Stimulated activated naive B cell treated with anti-CD40 and anti-IgM and Interleukin-4, amounts not matched to agents 10 μg/mL and 1 μg/mL and 100 μg/mL, for 72 hours (primary cell): ENCODE measurements at places on chromosomes 12 and 14.
A peak's percentile ranks its signal among the peaks of the same experiment; 100 is the strongest.

DNA sequence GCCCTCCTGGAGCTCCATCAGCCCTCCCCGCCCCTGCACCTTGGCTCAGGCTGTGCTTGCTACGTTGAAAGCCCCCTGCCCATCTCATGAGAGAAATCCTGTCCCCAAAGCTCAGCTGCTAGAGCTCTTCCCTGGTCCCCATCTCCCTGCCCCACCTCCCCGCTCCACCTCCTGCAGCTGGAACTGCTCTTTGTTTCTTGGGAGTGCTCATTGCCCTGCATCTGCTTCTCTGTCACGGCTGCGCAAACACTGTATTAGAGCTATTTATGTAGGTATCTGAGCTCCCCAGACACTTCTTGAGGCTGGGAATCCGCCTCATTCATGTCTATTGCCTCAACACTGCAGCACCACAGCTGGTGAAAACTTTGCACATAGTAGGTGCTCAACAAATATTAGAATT, 32.8 kb upstream of the PRIMA1 start:
- H3K27me3 ChIP-seq, result peaks cover 24% of the 10 kb centered on the region
- no peak overlapping the region for H3K27ac ChIP-seq

GRCh38 chr12:105813201-105813600, 325.6 kb downstream of the NUAK1 start:
- no peak overlapping the region for H3K4me3 ChIP-seq
- no peaks in the 10 kb centered on the region for H3K4me1 ChIP-seq
- H3K36me3 ChIP-seq, result no peaks in the 10 kb centered on the region
- DNase-seq, result no peak
- H3K27me3 ChIP-seq, result no peaks in the 10 kb centered on the region

DNA sequence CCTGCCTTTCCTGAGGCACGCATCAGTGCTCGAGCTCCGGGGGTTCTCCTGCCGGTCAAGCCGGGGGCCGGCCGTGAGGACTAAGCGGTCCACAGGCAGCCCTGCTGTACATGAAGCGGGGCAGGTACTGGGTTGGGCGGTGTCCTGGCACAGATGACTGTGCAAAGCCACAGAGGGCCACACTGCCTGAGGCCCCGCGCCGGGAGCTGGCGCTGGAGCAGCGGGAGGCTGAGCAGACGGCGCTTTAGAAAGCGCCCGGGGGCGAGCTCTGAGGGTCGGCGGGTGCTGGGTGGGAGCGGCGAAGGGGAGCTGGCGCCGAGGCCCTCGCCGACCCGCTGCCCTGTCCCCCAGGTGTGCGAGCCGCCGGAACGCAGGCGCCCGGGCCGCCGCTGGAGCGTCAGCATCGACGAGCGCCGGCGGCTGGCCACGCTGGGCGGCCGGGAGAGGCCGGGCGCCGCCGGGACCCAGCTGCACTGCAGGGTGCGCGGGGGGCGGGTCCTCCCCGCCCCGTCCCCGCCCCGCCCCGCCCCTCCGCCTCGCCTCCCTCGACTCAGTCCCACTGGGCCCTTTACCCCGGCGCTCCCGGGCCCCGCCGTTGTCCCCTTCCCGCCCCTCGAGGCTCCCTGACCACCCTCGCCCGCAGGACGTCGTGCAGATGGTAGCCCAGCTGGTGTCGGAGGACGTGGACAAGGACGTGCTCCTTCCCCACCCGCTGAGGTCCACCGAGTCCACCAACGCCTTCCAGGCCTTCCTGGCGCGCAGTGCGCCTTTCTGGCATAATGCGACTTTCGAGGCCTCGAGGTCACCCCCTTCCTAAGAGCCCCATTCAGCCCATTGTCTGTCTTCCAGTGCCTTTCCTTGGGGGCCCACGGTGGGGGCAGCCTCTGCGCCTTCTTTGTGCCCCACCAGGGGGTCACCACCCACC, 8.3 kb upstream of the MTA1 start:
- no peak for DNase-seq
- peaks cover 20% of the 10 kb centered on the region for H3K4me1 ChIP-seq
- H3K4me3 ChIP-seq, result peak overlapping the region; percentile 67
- H3K27me3 ChIP-seq, result peaks cover 9% of the 10 kb centered on the region
- peak overlapping the region; percentile 56 for H3K27ac ChIP-seq

- DNase-seq, result no peak
- no peak overlapping the region for H3K27ac ChIP-seq
- no peak overlapping the region for H3K4me3 ChIP-seq
- no peaks in the 10 kb centered on the region for H3K4me1 ChIP-seq
- H3K36me3 ChIP-seq, result no peaks in the 10 kb centered on the region
Observed at GRCh38 chr12:115440438-115440837, 756.5 kb upstream of the TBX3 start.

DNA sequence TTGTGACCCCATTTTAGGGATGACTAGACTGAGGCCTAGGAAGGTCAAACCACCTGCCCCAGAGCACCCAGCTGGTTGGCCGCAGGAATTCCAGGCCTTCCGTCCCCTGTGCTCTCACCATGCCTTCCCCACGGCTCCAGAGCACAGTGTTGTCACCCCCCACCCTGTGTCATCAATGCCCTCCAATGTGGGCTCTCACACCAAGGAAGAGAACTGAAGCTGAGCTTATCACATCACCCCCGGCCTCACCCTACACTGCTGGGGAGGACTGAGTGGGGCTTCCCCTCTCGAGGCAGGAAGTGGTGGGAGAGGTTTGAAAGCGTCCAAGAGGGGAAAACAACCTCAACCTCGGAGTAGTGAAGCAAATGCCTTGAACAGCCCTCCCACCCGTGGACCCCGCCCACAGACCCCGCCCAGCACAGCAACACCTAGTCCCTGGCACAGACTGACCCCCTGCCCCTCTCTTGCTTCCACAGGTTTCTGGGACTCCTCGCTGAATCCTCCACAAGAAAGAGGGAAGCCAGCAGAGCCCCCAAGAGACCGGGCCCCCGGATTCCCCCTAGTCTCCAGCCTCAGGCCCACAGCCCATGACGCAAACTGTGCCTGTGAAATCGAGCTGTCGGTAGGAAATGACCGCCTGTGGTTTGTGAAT, 97.2 kb downstream of the LGMN start:
- H3K4me1 ChIP-seq, result peaks cover 60% of the 10 kb centered on the region
- peaks cover 40% of the 10 kb centered on the region for H3K36me3 ChIP-seq
- DNase-seq, result peak; percentile 92
- H3K27me3 ChIP-seq, result no peaks in the 10 kb centered on the region
- peak overlapping the region; percentile 99 for H3K4me3 ChIP-seq
- peak overlapping the region; percentile 98 for H3K27ac ChIP-seq

- H3K4me3 ChIP-seq, result no peak overlapping the region
- H3K4me1 ChIP-seq, result no peaks in the 10 kb centered on the region
- no peak overlapping the region for H3K27ac ChIP-seq
- H3K27me3 ChIP-seq, result no peaks in the 10 kb centered on the region
- H3K36me3 ChIP-seq, result no peaks in the 10 kb centered on the region
- no peak for DNase-seq
Observed at GRCh38 chr14:19800282-19801117, 3.1 kb upstream of the OR4N2 start.

DNA sequence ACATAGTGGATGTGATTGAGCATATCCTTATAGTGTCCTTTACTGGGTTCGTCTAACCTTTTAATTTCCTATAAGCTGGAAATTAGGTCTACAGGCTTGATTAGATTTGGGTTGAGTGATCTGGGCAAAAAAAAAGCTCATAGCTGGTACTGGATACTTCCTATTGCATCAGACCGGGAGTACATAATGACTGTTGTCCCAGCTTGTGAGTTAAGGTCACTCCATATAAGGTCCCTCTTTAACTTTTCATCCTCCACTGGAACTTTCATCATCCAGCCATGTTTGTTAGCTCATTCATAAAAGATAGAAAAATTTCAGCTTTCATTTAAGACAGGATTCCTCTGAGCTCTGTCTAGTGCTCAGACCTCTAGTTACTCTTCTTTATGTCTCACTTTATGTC, 80.8 kb downstream of the C14orf132 start:
- H3K4me3 ChIP-seq, result no peak overlapping the region
- DNase-seq, result no peak
- H3K36me3 ChIP-seq, result no peaks in the 10 kb centered on the region
- H3K4me1 ChIP-seq, result peaks cover 14% of the 10 kb centered on the region
- peaks cover 10% of the 10 kb centered on the region for H3K27me3 ChIP-seq

- no peaks in the 10 kb centered on the region for H3K4me1 ChIP-seq
- no peaks in the 10 kb centered on the region for H3K27me3 ChIP-seq
- no peak overlapping the region for H3K4me3 ChIP-seq
- H3K27ac ChIP-seq, result no peak overlapping the region
- no peak for DNase-seq
Observed at GRCh38 chr14:87171141-87171540, 821.8 kb downstream of the GALC start.

DNA sequence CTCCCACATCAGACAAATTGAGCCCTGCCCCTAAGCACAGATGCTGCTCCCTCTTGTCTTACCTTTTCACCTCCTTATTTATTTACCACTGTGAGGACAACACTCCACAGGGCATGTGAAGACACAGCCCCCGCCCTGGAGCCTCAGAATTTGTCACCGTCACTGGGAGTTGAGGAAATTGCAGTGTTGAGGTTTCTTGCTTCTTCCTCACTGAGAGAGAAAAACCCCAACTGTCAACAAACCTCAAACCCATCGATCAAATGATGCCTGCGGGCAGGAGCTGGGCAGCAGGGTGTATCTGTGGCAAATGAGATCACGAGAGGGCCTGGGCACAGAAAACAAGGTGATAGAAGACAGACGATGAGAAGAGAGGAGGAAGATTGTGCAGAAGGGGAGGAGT, 30.5 kb upstream of the PLEKHG3 start:
- H3K27ac ChIP-seq, result no peak overlapping the region
- peaks cover 3% of the 10 kb centered on the region for H3K4me1 ChIP-seq
- no peak overlapping the region for H3K4me3 ChIP-seq
- peaks cover 15% of the 10 kb centered on the region for H3K27me3 ChIP-seq

GRCh38 chr12:49985981-49986380, 13.2 kb downstream of the AQP6 start:
- no peak overlapping the region for H3K27ac ChIP-seq
- no peaks in the 10 kb centered on the region for H3K27me3 ChIP-seq
- peaks cover 3% of the 10 kb centered on the region for H3K4me1 ChIP-seq
- H3K36me3 ChIP-seq, result peaks cover 17% of the 10 kb centered on the region

- peaks cover 5% of the 10 kb centered on the region for H3K27me3 ChIP-seq
- H3K27ac ChIP-seq, result no peak overlapping the region
- peaks cover 5% of the 10 kb centered on the region for H3K4me1 ChIP-seq
- H3K36me3 ChIP-seq, result no peaks in the 10 kb centered on the region
- DNase-seq, result no peak
Observed at GRCh38 chr12:91566328-91567099, 383.9 kb upstream of the DCN start.

DNA sequence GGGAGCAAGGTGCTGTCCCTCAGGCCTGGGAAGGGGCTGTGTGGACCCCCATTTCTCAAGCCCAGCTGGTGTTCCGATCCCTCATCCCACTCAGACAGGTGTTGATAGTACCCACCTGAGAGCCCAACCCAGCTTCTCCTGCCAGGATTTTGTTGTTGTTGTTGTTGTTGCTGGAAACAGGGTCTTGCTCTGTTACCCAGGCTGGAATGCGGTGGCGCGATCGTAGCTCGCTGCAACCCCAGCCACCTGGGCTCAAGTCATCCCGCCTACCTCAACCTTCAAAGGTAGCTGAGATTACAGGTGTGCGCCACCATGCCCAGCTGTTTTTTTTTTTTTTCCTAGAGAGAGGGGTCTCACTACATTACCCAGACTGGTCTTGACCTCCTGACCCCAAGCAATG, 209.9 kb downstream of the PHETA1 start:
- no peaks in the 10 kb centered on the region for H3K4me1 ChIP-seq
- peaks cover 48% of the 10 kb centered on the region for H3K27me3 ChIP-seq
- no peak overlapping the region for H3K4me3 ChIP-seq

GRCh38 chr12:130710733-130711080, 5.4 kb downstream of the RIMBP2 start:
- peaks cover 17% of the 10 kb centered on the region for H3K4me1 ChIP-seq
- H3K4me3 ChIP-seq, result no peak overlapping the region
- no peaks in the 10 kb centered on the region for H3K36me3 ChIP-seq
- H3K27me3 ChIP-seq, result peaks cover 50% of the 10 kb centered on the region
- DNase-seq, result no peak

GRCh38 chr12:114662512-114663177, 21.3 kb downstream of the TBX3 start:
- H3K36me3 ChIP-seq, result no peaks in the 10 kb centered on the region
- no peak overlapping the region for H3K4me3 ChIP-seq
- H3K27me3 ChIP-seq, result peaks cover 73% of the 10 kb centered on the region

DNA sequence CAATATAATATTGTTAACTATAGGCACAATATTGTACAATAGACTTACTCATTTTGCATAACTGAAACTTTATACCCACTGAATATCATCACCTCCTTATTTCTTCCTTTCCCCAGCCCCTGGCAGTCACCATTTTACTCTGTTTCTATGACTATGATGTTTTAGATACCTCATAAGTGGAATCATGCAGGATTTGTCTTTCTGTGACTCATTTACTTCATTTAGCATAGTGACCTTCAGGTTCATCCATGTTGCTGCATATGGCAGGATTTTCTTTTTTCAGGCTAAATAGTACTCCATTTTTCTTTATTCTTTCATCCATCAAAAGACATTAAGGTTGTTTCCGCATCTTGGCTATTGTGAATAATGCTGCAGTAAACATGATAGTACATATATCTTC, 18.9 kb downstream of the USP15 start:
- peaks cover 28% of the 10 kb centered on the region for H3K36me3 ChIP-seq
- no peak overlapping the region for H3K4me3 ChIP-seq
- peaks cover 65% of the 10 kb centered on the region for H3K4me1 ChIP-seq

DNA sequence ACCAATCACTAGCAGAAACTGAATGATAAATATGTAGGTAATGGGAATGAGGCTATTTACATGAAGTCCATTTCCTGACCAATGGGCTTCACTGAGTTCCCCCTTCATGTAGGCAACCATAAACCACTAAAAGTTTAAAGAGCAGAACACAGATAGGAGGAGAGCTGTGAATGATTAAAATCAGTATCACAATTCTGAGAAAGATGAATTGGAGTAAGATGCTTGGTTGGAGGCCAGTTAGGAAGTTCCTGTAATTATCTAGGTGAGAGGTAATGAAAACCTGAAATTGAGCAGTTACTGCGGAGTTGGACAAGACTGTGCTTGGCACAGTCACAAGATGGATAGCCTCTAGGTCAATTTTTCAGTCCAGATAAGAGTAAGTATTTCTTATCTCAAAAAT, 56.6 kb downstream of the GALNT4 start:
- H3K36me3 ChIP-seq, result peaks cover 2% of the 10 kb centered on the region
- no peaks in the 10 kb centered on the region for H3K27me3 ChIP-seq
- peak overlapping the region; percentile 47 for H3K27ac ChIP-seq
- H3K4me1 ChIP-seq, result peaks cover 14% of the 10 kb centered on the region
- H3K4me3 ChIP-seq, result no peak overlapping the region

- no peaks in the 10 kb centered on the region for H3K4me1 ChIP-seq
- no peak for DNase-seq
- H3K4me3 ChIP-seq, result no peak overlapping the region
- H3K36me3 ChIP-seq, result peaks cover under 1% of the 10 kb centered on the region
- peaks cover 31% of the 10 kb centered on the region for H3K27me3 ChIP-seq
- no peak overlapping the region for H3K27ac ChIP-seq
Observed at GRCh38 chr12:119181202-119181601, 2.5 kb downstream of the HSPB8 start.

- H3K36me3 ChIP-seq, result peaks cover 4% of the 10 kb centered on the region
- no peak overlapping the region for H3K27ac ChIP-seq
- peaks cover 15% of the 10 kb centered on the region for H3K4me1 ChIP-seq
Observed at GRCh38 chr12:104866291-104866690, 91.8 kb downstream of the SLC41A2 start.
